ENCODE measurements at places on chromosomes 1 and 21. TPM values are rescaled to one million over a fixed set of nuclear protein-coding genes. Genes with fewer than 3 reads are reported as not detected.

The NR1I3 gene
- not detected for polyA plus RNA-seq

The ANGEL2 gene
- polyA plus RNA-seq = 35.1 TPM

The RUNX3 gene
- 0.57 TPM for polyA plus RNA-seq

The SLC16A1 gene
- polyA plus RNA-seq = 50.7 TPM

The OR2T10 gene
- not detected for polyA plus RNA-seq

The COL8A2 gene
- polyA plus RNA-seq = not detected

The IRF6 gene
- polyA plus RNA-seq = 0.75 TPM

The FAM177B gene
- polyA plus RNA-seq = 0.24 TPM

The SIK1 gene
- polyA plus RNA-seq = 5.7 TPM

The RXFP4 gene
- polyA plus RNA-seq = not detected

The LCE2B gene
- not detected for polyA plus RNA-seq

The CYP4A11 gene
- 2.9 TPM for polyA plus RNA-seq

The OR2G6 gene
- not detected for polyA plus RNA-seq

The DCDC2B gene
- polyA plus RNA-seq = 0.28 TPM

The RNU1-1 gene
- polyA plus RNA-seq = not detected

The CFAP57 gene
- 1.5 TPM for polyA plus RNA-seq

The AKNAD1 gene
- polyA plus RNA-seq = 1.7 TPM

The TIPRL gene
- polyA plus RNA-seq = 40.3 TPM

The SMIM1 gene
- 2.4 TPM for polyA plus RNA-seq

The ERVH48-1 gene
- 0.32 TPM for polyA plus RNA-seq

The KIRREL1 gene
- polyA plus RNA-seq = 37.3 TPM

The SAMSN1 gene
- polyA plus RNA-seq = 4.0 TPM

The CHIA gene
- not detected for polyA plus RNA-seq

The SNAPIN gene
- 48.1 TPM for polyA plus RNA-seq

The FGR gene
- 2.4 TPM for polyA plus RNA-seq

The PGLYRP3 gene
- polyA plus RNA-seq = not detected

The CLK2 gene
- polyA plus RNA-seq = 41.7 TPM

The PRAMEF33 gene
- polyA plus RNA-seq = not detected

The OR2L2 gene
- not detected for polyA plus RNA-seq

The ZMYND12 gene
- 1.0 TPM for polyA plus RNA-seq

The FCAMR gene
- polyA plus RNA-seq = not detected

The KCNA10 gene
- 0.44 TPM for polyA plus RNA-seq

The EPHA8 gene
- polyA plus RNA-seq = 0.08 TPM

The CRYAA gene
- polyA plus RNA-seq = not detected

The HPDL gene
- 1.6 TPM for polyA plus RNA-seq

The ADAMTSL4 gene
- polyA plus RNA-seq = 40.2 TPM

The PTBP2 gene
- polyA plus RNA-seq = 46.4 TPM

The PROK1 gene
- polyA plus RNA-seq = 0.12 TPM

The AKT3 gene
- 28.2 TPM for polyA plus RNA-seq

The FBLIM1 gene
- polyA plus RNA-seq = 23.4 TPM

The CORT gene
- polyA plus RNA-seq = 0.64 TPM

The A3GALT2 gene
- not detected for polyA plus RNA-seq

The RGS8 gene
- 0.03 TPM for polyA plus RNA-seq

The MAP7D1 gene
- polyA plus RNA-seq = 162 TPM

The ANGPTL7 gene
- polyA plus RNA-seq = not detected

The PTAFR gene
- polyA plus RNA-seq = 1.5 TPM

The ELAPOR1 gene
- 0.74 TPM for polyA plus RNA-seq
